Stomach (tissue), 19 donors: ENCODE measurements at places on chromosomes 12 and 14. TPM values are rescaled to one million over a fixed set of nuclear protein-coding genes. Genes with fewer than 3 reads are reported as not detected.

The SLC15A4 gene
- 37.8 TPM for total RNA-seq

GRCh38 chr12:58794859-58795258 lies 125.4 kb downstream of the LRIG3 start:
- DNase-seq: no peak

The ARG2 gene
- total RNA-seq: 1.2 TPM

DNA sequence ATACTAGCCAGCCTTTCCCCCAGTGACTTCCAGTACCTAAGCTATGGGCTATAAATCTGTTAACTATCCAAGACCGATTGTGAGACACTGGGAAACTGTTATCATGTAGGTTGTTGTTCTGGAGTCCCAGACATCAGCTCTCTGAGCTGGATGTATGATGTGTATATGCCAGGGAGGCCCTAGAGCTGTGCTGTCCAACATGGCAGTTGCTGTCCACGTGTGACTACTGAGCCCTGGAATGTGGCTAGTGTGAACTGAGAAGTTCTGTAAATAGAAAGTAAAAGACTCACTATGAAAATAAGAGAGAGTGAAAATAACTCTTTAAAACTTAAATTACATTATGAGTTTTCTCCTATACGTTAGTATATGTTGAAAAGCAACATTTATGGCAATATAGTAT lies 755.8 kb upstream of the FBXO33 start:
- no peak for DNase-seq

- peak; percentile 23 for DNase-seq
Observed at GRCh38 chr12:108914121-108914531, 34.2 kb downstream of the DAO start.

- DNase-seq: no peak
Observed at GRCh38 chr14:37406095-37406494, 189.0 kb downstream of the FOXA1 start.

DNA sequence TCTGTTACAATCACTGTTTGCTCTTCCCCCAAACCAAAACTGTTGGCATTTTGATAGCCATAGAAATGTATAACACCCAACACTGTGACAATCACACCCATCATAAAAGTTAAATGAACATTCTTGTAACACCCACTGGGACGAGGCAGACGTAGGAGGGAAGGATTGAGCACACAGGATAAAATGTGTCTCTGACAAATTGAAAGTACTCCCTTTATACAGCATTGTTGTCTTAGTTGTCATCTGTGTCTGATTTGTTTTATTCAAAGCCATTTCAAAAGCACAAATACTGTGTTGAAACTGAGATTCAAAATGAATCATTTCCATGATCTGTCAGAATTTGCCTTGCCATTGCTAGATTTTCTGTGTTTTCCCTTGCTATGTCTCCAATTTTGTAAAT lies 436.3 kb downstream of the TMTC2 start:
- no peak for DNase-seq

- no peak for DNase-seq
Observed at GRCh38 chr12:62916632-62917425, 18.1 kb downstream of the PPM1H start.

DNA sequence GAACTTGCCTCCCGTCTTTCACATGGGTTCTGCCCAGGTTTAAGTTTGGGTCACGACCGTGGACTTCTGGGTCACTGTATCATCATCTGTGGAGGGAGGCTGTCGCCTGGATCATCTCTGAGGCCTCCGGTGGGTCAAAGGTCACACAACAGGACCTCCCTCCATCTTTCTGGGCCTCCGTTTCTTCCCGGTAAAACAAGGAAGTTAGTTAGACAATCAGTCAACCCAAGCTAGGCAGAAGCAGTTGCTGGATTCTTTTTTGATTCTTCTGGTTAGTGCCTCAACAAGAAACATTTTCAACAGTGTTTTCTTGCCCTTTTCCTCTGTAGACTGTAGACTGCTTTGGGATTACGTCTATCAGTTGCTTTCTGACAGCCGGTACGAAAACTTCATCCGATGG lies 186.6 kb upstream of the BCL2L14 start:
- DNase-seq: no peak

GRCh38 chr12:32777159-32777558 lies 21.5 kb upstream of the YARS2 start:
- DNase-seq: no peak

The STON2 gene
- total RNA-seq: 40.0 TPM

- no peak for DNase-seq
Observed at GRCh38 chr12:39319180-39319579, 123.7 kb downstream of the KIF21A start.

DNA sequence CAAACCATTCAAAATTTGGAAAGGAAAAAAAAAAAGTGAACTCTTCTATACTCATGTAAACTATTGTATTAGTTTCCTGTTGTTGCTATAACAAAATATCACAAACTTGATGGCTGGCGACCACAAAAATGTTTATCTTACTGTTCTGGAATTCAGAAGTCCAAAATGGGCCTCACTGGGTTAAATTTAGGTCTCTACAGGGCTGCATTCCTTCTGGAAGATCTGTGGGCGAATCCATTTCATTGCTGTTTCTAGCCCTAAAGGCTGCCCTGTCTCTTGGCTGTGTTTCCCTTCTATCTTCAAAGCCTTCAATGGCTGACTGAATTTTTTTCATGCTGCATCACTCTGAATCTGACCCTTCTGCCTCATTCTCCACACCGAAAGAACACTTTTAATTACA lies 105.1 kb upstream of the NAV3 start:
- DNase-seq: no peak

The AP5M1 gene
- 14.7 TPM for total RNA-seq

GRCh38 chr14:78170203-78170602 lies at the start of gene NRXN3:
NRXN3 (plus strand) TSS chr14:78170373; CDS start chr14:78243094, 72,721 bp downstream.
- DNase-seq: no peak

The CNTN1 gene
- total RNA-seq: 1.2 TPM

The HOXC12 gene
- total RNA-seq: not detected

DNA sequence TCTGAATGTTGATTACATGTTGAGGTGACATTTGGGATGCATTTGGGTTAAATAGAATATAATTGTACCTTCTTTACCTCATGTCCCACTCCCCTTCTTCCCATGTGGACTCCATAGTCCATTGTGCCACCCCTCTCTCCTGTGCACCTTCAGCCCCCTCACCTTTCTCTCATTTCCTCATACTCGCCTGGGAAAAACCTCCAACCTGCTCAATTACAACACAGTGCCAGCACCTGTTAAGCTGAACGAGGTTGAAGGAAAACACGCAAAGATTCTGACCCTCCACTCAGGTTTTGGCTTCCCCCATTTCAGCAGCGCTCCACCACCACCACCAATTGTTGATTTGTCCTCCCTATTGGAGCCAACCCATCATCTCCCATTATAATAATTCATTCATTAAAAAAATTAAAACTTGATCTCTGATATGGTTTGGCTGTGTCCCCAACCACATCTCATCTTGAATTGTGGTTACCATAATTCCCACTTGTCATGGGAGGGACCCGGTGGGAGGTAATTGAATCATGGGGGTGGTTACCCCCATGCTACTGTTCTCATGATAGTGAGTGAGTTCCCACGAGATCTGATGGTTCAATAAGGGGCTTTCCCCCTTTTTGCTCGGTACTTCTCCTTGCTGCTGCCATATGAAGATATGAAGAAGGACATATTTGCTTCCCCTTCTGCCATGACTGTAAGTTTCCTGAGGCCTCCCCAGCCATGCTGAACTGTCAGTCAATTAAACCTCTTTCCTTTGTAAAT lies 33.7 kb upstream of the PPP2R5C start:
- no peak for DNase-seq

- DNase-seq: no peak
Observed at GRCh38 chr12:92434607-92435025, 268.2 kb upstream of the PLEKHG7 start.

The NTS gene
- total RNA-seq: not detected

DNA sequence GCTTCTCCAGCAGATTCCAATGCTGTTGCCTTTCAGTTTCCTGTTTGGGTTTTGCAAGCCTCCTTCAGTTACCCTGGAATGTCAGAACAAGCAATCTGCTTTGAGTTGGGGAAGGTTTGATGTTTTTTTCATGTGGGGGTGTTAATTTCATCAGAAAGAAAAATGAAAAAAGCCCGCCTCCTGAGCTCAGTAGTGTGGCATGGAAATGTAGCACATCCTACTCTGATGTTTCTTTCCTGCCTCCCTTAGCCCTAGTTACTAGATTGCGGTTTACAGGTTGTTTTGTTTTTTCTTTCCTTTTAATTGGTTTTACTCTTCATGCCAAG lies 22.6 kb downstream of the IFNG-AS1 start:
- no peak for DNase-seq

DNA sequence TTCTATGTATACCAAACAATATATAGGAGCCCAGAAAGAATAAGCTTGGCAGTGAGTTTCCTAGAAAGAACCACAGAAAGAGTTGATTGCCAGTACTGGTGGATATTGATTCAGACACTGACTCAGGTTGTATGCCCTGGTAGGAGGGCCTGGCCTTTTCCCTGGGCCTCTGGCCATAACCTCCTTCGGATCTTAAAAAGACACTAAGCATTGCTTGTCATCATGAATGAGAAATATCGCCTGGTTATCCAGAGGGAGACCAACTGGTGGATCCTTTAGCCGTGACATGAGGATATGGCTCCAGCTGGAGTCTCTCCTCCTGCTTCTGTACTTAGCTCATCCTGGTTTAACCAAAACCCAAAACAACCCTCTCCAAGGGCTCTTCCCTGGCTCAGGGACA lies 231.5 kb downstream of the MSRB3 start:
- no peak for DNase-seq

The GPR68 gene
- 4.0 TPM for total RNA-seq

The BMP4 gene
- total RNA-seq: 76.4 TPM

GRCh38 chr14:43687921-43688320 lies 819.2 kb downstream of the FSCB start:
- peak; percentile 27 for DNase-seq

GRCh38 chr14:99754141-99755067 lies 38.8 kb upstream of the EML1 start:
- DNase-seq: no peak

The SLCO1B3 gene
- total RNA-seq: not detected

GRCh38 chr12:131537267-131537958 lies 173.5 kb upstream of the SFSWAP start:
- DNase-seq: no peak

The IFT43 gene
- total RNA-seq: 129 TPM

The FAM181A gene
- total RNA-seq: not detected

GRCh38 chr12:83322809-83323208 lies 636.1 kb downstream of the TMTC2 start:
- DNase-seq: no peak

The OR10AD1 gene
- not detected for total RNA-seq
